ENCODE measurements at places on chromosomes 5 and 9.

GRCh38 chr9:38423273-38423972 lies 831 bp downstream of the IGFBPL1 start:
- no peak for DNase-seq

DNA sequence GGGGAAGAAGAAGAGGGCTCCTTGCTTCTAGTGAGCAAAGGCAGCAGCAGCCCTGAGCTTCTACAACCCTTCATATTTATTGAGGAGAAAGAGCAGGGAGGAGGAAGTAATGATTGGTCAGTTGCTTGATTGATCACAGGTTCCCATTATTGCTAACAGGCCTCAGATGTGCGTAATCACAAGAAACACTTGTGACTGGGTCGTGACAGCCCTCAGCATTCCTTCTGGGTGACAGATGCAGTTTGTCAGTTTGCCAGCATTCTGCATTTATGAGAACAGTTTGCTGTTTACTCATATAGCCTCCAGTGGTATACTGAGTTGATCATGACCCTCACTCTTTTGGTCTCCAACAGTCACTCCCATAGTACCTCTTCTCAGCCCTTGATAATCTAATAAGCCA lies 111.5 kb upstream of the TNC start:
- no peak for DNase-seq

- no peak for DNase-seq
These were observed 180.3 kb downstream of the SEMA6A start for GRCh38 chr5:116394186-116394867.

- no peak for DNase-seq
These were observed 213.8 kb downstream of the GAPVD1 start for GRCh38 chr9:125475385-125475784.

GRCh38 chr9:6549106-6549800 lies 96.3 kb downstream of the GLDC start:
- DNase-seq = no peak

DNA sequence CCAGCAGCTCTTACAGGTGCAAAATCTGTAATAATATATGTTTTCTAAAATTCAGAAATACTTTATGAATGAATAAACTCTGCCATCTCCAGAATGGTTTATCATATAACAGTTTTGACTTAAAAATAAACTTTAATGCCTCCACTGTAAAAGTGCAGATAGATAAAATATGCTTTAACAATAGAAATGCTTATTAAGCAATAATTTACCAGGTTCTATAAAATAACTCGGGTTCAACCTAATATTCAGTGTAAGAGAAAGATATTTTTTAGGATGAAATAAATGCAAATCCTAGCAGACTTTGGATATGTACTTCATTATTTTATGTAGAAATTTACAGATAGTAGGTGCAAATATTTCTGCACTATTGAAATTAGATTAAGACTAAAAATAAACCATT lies 74.1 kb downstream of the FBXL7 start:
- no peak for DNase-seq

GRCh38 chr9:126357074-126357473 lies 30.4 kb downstream of the MVB12B start:
- no peak for DNase-seq

DNA sequence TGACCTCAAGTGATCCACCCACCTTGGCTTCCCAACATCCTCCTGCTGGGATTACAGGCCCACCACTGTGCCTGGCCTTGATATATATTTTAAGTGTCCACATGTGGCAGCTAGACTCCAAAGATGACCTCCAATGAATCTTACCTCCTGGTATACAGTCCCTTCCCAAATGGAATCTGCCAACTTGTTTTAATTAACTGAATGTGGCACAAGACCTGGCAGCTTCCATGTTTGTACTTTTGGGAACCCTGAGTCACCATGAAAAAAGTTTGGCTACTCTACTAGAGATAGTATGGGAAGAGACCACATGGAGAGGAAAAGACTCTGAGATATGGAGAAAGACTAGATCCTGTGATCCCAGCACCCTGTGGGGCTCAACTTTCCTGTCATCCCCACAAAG lies 42.5 kb downstream of the CCL28 start:
- no peak for DNase-seq

DNA sequence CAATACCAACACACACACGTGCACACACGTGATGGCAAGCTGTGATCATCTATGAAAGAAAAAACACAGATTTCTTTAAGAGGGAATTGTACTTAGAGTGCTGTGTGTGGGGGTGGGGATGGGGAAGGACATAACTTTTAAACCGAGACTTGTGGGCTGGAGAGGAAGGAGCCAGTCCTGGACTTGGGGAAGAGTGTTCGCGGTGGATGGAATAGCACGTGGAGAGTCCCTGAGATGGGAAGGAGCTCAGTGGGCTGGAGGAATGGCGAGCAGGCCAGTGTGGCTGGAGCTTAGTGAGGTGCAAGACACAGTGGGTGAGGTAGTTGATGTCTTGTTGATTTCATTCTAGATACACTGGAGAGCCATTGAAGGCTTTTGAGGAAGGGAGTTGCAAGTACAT lies 78.5 kb downstream of the RGS3 start:
- DNase-seq = no peak

DNA sequence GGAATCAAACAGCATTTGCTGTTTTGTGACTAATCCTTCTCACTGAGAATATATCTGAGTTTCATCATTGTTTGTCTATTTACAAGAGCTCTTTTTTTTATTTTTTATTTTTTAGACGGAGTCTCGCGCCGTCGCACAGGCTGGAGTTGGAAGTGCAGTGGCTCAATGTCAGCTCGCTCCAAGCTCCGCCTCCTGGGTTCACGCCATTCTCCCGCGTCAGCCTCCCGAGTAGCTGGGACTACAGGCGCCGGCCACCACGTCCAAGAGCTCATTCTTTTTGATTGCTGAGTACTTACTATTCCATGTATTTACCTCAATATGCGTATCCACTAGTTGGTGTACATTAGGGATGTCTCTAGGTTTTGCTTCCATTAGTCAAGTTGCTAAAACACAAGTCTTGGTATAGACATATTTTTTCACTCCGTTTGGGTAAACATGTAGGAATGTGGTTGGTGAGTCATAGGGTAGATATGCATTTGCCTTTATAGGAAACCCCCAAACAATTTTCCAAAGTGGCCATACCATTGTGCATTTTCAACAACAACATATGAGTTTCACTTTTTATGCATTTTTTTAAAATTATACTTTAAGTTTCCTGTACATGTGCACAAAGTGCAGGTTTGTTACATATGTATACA lies 1005.0 kb upstream of the CDH10 start:
- DNase-seq = no peak

GRCh38 chr9:79116709-79117108 lies 455.1 kb upstream of the TLE4 start:
- DNase-seq = no peak

GRCh38 chr9:136671646-136672430 lies 9.1 kb downstream of the EGFL7 start:
- DNase-seq = peak; percentile 62

DNA sequence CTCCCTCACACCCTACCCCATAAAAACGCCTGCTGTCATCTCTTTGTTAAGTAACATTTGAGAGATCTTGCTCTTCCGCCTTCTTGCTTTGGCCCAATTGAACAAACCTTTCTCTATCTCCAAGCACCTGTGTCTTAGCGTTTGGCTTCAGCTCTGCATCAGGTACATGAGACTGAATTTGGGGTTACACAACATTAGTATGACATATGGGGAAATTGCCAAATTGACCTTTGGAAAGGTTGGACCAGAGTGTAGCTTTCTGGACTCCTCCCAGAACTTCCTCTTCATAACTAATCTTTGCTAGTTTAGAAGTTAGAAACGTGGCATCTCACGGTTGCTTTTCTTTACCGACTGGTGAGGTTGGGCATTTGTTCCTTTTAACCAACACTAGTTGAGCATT lies 3.5 kb upstream of the EXOSC3 start:
- DNase-seq = no peak

DNA sequence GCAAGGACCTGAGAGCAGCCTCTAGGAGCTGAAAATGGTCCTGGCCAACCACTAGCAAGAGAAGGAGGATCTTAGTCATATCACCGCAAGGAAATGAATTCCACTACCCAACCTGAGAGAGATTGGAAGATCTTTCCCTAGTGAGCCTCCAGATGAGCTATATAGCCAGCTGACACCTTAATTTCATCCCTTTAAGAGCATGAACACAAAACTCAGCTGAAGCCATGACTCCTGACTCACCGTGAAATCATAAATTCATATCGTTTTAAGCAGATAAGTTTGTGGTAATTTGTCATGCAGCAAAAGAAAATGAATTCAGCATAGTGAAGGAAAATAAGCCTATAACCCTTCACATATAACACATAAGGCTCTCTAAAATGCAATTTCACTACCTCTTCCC lies 23.5 kb downstream of the MAPKAP1 start:
- DNase-seq = no peak

GRCh38 chr5:139473565-139473964 lies 2.8 kb downstream of the SMIM33 start:
- DNase-seq = no peak

GRCh38 chr5:168198359-168198758 lies 93.1 kb upstream of the WWC1 start:
- DNase-seq = no peak

DNA sequence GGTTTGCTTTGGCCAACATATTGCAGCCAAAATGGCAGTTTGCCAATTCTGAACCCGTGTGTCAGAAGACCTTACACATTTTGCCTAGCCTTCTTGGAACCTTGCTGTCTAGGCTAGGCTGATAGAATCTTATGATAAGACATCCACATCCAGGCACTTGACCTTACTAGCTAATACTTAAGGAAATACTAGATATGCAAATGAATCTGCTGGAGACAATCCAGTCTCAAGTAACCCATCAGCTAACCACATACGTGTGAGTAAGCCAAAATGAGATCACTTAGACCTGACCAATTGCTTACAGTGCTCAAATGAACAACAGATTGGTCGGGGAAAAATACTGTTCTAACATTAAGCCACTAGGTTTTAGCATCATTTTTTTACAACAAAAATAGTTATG lies 1504.6 kb upstream of the CDH9 start:
- no peak for DNase-seq

DNA sequence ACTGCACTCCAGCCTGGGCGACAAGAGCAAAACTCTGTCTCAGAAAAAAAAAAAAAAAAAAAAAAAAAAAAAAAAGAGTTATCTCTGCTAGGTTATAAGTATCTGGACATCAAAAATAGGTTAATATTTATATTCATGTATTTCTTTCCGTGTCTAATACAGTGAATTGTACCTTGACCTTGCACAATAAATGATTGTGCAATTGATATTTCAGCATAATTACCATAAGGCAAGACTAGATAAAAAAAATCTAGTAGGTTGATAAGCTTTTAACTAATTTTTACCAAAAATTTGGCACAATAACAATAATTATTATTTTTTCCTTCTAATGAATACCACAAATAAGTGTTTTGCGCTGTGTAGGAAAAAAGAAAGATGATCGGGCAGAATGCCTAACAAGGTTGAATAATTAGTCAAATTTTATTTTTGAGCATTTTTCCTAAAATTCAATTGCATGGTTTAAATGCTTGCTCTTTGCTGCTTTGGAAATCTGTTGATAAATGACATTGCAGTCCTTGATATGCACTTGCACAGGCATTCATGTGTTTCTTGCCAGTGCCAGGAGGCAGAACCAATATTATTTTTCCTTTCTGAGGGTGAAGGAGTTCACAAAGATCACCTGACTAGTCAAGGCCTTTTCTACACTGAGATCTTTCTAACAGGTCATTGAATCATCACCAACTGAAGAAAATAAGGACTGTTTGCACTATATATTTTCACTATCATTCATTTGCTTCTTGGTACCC lies 127.5 kb downstream of the ARRDC3 start:
- no peak for DNase-seq

- no peak for DNase-seq
These were observed 63.3 kb upstream of the SLC30A5 start for GRCh38 chr5:69030358-69031062.

- no peak for DNase-seq
These were observed 128.1 kb upstream of the NUDT12 start for GRCh38 chr5:103690676-103691075.

GRCh38 chr5:139178935-139179334 lies 19.2 kb downstream of the SIL1 start:
- DNase-seq = no peak

- DNase-seq = no peak
These were observed 23.7 kb downstream of the CSNK1G3 start for GRCh38 chr5:123535648-123536047.

GRCh38 chr9:7368410-7369292 lies 430.9 kb downstream of the DMAC1 start:
- no peak for DNase-seq

- no peak for DNase-seq
These were observed 33.0 kb downstream of the MACIR start for GRCh38 chr5:103291606-103292005.

DNA sequence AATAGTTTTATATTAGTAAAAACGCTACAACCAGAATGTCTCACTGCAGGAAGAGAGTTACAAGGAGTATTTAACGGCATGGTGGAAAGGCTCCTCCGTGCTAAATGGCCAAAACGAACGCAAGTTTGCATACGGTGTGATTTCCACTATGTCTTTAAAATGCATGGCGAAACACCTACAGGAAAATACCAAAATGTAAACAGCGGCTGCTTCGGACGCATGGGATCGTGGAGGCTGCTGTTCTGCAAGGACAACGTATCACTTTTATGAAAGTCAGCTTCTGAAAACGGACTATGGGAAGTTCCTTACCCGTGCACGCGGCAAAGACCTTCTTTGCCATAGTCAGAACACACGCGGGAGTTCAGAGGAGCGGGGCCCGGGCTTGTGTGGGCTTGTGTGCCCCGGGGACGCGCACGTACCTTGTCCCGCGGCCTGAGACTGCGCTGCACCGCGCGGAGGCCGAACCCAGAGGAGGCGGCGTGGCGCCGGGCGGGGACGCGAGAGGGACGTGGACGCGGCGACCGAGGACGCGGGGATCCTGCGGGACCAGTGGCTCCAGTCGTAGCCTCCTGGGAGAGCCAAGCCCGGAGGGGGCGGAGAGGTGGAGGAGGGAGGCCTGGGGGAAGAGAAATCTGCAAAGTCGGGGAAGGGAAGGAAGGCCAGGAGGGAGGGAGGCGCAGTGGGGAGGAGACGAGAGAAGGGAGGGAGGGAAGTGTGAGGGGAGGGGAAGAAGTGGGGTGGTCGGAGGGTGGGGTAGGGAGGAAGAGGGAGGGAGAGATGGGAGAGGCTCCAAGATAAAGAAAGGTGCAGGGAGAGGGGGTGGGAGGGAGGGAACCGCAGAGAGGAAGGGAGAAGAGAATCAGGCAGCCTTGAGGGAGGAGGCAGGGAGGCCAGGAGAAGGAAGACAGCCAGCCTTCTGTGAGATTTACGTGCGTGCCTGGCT lies at the start of gene CMBL:
CMBL (minus strand) TSS at position 697 of the 943 bp plus-strand sequence. CDS start 17,140 bp downstream, outside the sequence.
- no peak for DNase-seq

GRCh38 chr5:166497496-166498104 lies 1793.8 kb upstream of the WWC1 start:
- no peak for DNase-seq

All from WERI-Rb-1 (cell line).